ENCODE measurements at places on chromosomes 3 and 15.

GRCh38 chr3:148750296-148750695 lies 52.6 kb downstream of the AGTR1 start:
- DNase-seq = no peak

GRCh38 chr15:23538648-23539047 lies 26.8 kb upstream of the MKRN3 start:
- DNase-seq = no peak

DNA sequence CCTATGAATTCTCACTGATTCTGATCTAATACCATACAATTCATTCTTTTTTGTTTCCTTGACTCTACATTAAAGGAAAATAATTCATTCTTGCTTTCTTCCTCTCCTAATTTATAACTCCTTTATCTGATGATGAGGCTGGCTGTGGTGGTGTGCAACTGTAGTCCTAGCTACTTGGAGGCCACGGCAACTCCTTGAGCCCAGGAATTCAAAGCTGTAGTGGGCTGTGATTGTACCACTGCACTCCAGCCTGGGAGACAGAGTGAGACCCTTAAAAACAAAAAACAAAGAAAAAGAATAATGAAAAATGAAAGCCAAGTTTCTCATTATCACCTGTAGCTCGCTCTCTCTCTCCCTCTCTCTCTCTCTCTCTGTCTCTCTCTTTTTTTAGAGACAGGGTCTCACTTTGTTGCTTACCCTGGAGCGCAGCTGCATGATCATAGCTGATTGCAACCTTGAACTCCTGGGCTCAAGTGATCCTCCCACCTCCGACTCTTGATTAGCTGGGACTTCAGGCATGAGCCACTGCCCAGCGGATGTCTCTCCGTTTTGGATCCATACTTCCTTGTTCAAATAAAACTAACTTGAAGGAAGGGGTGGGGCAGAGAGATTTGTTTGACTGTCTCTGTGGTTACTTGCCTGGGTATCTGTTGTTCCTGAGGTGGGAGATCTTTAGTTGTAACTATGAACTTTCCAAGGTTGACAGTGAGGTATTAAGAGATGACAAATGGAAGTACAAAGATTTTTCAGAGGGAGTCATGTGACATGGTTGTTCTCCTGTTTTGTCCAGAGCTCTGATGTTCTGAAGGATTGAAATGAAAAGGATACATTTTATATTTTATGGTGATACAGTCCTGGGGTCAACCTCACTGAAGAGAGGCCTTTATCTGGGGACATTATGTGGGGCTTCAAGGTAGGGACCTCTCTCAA lies 46.9 kb downstream of the STARD9 start:
- no peak for DNase-seq

DNA sequence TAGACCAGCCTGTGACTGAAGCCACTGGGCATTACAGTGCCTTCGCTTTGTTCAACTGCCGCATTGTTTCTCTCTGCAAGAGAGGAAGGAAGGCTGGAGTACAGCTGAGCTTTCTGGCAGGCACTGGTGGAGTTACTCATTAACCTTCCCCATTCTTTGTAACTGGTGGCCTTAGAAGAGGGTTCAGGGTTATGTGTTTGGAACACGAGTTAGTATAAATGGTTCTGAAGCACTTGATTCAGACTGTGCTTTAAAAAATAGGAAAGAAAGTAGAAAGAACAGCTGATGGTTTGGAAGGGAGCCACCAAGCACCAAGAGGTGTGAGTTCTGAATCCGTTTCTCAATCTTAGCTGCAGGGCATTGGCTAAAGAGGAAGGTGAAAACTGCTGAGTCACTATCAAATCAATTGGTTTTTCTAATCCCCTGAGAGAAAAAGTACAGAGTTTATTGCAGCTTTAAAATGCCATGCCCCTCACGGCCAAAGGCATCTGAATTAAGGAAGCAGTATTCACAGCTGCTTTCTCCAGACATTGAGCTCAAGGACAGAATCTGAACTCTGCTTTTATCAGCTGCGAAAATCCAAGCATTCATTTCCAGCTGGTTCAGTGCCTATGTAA lies 3.6 kb downstream of the HGD start:
- no peak for DNase-seq

All from activated naive CD8-positive, alpha-beta T cell treated with anti-CD3 and anti-CD28 coated beads for 36 hours (primary cell).